ENCODE measurements at places on chromosomes 3 and 15. TPM values are rescaled to one million over a fixed set of nuclear protein-coding genes. Genes with fewer than 3 reads are reported as not detected.

DNA sequence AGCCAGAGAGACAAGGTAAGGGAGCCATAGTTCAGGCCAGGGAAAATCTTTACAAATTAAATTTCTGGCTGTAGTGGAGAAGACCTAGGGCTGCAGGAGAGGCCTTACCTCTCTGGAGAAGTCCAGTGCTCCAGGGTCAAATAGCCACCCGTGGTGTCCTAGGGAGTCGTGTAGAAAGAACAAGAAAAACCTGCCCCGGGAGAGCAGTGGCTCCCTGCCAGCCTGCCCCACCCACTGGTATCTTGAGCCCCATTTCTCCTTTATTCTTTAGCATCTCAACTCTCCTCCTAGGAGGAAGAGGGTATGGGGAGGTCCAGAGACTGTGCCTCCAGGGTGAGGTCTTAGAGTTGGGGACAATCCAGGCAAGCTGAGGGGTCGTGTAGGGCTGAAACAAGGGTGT lies 32.1 kb upstream of the NTRK3 start:
- H3K4me1 ChIP-seq = no peaks in the 10 kb centered on the region
- no peak overlapping the region for H3K4me3 ChIP-seq
- DNase-seq = no peak
- H3K27me3 ChIP-seq = peaks cover 6% of the 10 kb centered on the region
- H3K27ac ChIP-seq = no peak overlapping the region

- no peak overlapping the region for H3K27ac ChIP-seq
- DNase-seq = no peak
- no peaks in the 10 kb centered on the region for H3K36me3 ChIP-seq
These were observed 255.7 kb upstream of the GRM7 start for GRCh38 chr3:6605227-6605626.

Gene SEMA3F
- total RNA-seq = 15.7 TPM

Gene IL17RE
- 14.3 TPM for total RNA-seq

Gene SLC9C1
- 0.79 TPM for total RNA-seq

Gene SLC38A3
- 3.1 TPM for total RNA-seq

DNA sequence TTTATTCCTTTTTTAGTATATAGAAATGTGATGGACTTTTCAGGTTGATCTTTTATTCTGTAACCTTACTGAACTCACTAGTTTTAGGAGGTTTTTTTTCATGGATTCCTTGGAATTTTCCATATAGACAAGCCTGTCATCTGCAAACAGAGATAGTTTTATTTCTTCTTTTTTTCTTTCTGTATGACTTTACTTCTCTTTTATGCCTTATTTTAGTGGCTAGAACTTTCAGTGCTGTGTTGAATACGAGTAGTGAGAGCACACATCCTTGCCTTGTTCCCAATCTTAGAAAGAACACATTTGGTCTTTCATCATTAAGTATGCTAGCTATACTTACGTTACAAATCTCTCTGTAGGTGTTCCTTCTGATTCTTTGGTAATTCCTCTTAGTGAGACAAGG lies 336.5 kb downstream of the PTPRG start:
- no peak for DNase-seq
- H3K27me3 ChIP-seq = no peaks in the 10 kb centered on the region
- no peak overlapping the region for H3K4me3 ChIP-seq
- H3K27ac ChIP-seq = no peak overlapping the region
- H3K36me3 ChIP-seq = no peaks in the 10 kb centered on the region

DNA sequence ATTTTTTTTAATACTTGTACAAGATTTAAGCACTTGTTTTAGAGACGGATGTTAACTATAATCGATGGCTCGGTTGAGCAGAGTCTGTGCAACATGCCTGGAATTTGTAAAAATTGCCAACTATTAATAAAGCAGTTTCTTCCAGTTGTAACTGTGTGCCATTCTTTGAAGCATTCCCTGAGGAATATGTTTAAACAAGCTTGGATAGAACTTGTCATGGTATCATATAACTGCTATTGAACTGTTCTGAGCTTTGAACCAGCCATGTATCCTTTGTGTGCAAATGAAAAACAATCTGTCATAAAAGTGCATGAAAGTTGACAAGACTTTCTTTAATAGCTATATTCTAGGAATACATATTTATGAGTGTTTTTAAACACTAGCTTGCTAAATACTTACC lies 45.8 kb upstream of the UBE2E2 start:
- H3K4me1 ChIP-seq = no peaks in the 10 kb centered on the region
- DNase-seq = no peak
- no peak overlapping the region for H3K27ac ChIP-seq
- H3K36me3 ChIP-seq = no peaks in the 10 kb centered on the region
- H3K4me3 ChIP-seq = no peak overlapping the region
- H3K27me3 ChIP-seq = 0 out of 2 replicates have a peak, but pooled peaks cover 4% of the 10 kb centered on the region

- H3K4me3 ChIP-seq = no peak overlapping the region
- peak; percentile 73 for DNase-seq
- H3K27me3 ChIP-seq = no peaks in the 10 kb centered on the region
- H3K36me3 ChIP-seq = no peaks in the 10 kb centered on the region
These were observed 5.0 kb upstream of the CDV3 start for GRCh38 chr3:133568294-133569014.

DNA sequence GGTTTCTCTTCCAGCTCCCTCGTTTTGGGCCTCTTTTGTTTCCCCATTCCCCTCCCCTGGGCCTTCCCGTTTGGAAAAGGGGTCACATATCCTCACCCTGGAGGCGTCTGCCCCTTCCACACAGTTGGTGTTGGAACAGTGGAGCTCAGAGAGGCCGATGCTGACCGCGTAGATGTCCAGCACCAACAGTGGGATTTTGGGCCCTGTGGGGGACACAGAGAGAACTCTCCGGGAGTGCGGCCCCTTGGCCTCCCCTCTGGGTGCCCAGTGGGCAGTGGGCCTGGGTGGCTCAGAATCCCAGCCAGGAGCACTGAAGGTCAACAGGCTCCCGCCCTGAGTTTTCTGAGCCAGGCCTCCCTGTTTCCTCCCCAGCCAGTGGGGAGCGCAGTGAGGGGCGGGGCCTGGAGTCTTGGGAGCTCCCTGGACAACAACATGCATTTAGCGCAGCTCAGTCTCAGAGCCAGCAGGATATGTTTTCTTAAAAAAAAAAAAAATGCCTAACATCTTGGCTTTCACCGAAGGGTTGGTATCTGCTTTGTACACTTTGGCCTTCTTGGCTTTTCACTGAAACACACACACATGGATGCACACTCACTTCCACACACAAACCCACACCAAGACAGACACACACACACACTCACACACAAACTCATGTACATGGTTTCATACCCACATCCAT lies 670 bp upstream of the ISLR start:
- no peak overlapping the region for H3K4me3 ChIP-seq
- H3K27me3 ChIP-seq = peaks cover 4% of the 10 kb centered on the region
- no peak overlapping the region for H3K27ac ChIP-seq
- H3K4me1 ChIP-seq = no peaks in the 10 kb centered on the region
- H3K36me3 ChIP-seq = no peaks in the 10 kb centered on the region
- no peak for DNase-seq

DNA sequence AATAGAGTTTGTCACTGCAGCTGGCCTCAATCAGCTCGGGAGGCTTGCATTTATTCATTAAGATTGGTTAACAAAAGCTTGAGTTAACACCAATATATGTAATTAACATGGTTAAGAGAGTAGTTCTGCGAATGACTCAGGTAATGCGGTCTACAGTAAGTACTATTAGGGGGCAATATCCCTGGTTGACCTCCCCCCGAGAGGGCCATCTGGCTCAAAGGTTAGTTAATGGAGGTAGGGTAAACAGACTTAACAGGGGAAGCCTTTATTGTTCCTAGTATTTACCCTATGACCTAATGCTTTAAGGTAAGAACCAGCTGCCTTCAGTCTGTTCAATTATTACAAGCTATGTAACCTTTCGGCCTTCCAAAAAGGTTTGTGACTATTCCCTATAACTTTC lies 403.3 kb upstream of the SGO1 start:
- no peaks in the 10 kb centered on the region for H3K4me1 ChIP-seq
- H3K27ac ChIP-seq = no peak overlapping the region
- no peaks in the 10 kb centered on the region for H3K36me3 ChIP-seq

GRCh38 chr15:70033109-70033508 lies 64.6 kb downstream of the TLE3 start:
- H3K27me3 ChIP-seq = no peaks in the 10 kb centered on the region
- no peaks in the 10 kb centered on the region for H3K36me3 ChIP-seq
- H3K4me1 ChIP-seq = no peaks in the 10 kb centered on the region
- no peak for DNase-seq

GRCh38 chr15:99180086-99180963 lies 69.1 kb downstream of the TTC23 start:
- H3K4me3 ChIP-seq = no peak overlapping the region
- H3K36me3 ChIP-seq = no peaks in the 10 kb centered on the region
- no peak for DNase-seq
- no peak overlapping the region for H3K27ac ChIP-seq
- H3K4me1 ChIP-seq = no peaks in the 10 kb centered on the region

DNA sequence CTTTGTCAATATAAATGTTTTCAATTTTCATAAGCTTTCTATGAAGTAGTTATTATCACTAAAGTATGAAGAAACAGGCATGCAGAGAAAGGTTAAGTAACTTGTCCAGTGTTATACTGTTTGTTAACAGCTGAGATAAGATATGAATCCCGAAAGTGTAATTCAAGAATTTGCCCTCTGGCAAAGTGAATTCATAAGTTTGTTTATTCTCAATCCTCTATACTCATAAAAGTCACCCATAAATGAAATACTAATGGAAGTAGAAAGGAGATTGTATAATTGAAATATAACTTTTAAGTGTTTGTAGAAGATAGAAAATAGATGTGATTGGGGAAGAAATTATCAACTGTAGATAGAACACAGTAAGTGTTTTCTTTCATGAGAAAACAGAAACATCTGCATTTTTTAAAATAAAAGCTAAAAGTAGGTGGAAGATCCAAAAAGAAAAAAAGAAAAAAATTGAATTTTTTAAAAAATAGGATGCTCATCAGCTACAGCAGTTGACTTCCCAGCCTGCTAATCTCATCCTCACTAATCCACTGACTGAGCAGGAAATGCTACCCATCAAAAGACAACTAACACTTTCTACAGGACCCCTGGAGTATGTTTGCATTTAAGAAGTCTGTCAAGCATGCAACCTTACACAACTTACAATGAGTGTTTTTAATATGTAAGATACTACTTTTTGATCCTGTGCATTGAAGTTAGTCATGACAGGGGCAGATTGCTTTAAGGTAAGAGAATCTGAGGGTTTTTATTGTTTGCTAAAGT lies 878.1 kb downstream of the SI start:
- no peak overlapping the region for H3K27ac ChIP-seq
- no peak for DNase-seq
- no peaks in the 10 kb centered on the region for H3K36me3 ChIP-seq

Data from HCT116 (cell line).